ENCODE measurements at places on chromosomes 4 and X. TPM values are rescaled to one million over a fixed set of nuclear protein-coding genes. Genes with fewer than 3 reads are reported as not detected.

TMEM255A gene
- total RNA-seq, result 1.1 TPM

TBX22 gene
- total RNA-seq, result not detected

ZNF157 gene
- total RNA-seq, result 1.00 TPM

SSX1 gene
- total RNA-seq, result not detected

- no peak for DNase-seq
These were observed 288.6 kb upstream of the NR3C2 start for GRCh38 chr4:148730766-148731165.

DNA sequence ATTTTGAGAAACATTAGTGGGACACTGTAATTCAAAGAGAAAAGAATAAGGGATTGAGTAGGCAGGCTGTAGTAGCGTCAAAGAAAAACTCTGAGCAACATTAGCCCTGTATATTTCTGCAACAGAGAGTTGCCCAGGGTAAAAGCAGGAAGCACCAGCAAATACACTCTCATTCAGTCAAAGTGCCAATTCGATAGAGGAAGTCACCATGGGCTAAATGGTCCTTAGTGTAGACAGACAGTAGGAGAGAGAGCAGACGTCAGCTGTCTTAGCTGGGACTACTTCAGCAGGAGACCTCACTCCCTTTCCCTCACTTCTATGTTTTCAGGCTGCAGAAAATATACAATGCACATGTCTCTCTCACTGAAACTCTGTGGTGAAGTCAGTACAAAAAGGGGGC, 2073.8 kb upstream of the TENM3 start:
- no peak for DNase-seq

GRCh38 chrX:110251526-110251925, 66.4 kb downstream of the AMMECR1 start:
- DNase-seq, result no peak

- no peak for DNase-seq
These were observed 255.8 kb upstream of the ZFP42 start for GRCh38 chr4:187739771-187740170.

GRCh38 chrX:111006116-111006515, 89.9 kb upstream of the PAK3 start:
- DNase-seq, result no peak

GRCh38 chr4:10066670-10067651, 45.7 kb upstream of the SLC2A9 start:
- no peak for DNase-seq

GRCh38 chr4:177057186-177057585, 252.5 kb upstream of the NEIL3 start:
- DNase-seq, result no peak

DNA sequence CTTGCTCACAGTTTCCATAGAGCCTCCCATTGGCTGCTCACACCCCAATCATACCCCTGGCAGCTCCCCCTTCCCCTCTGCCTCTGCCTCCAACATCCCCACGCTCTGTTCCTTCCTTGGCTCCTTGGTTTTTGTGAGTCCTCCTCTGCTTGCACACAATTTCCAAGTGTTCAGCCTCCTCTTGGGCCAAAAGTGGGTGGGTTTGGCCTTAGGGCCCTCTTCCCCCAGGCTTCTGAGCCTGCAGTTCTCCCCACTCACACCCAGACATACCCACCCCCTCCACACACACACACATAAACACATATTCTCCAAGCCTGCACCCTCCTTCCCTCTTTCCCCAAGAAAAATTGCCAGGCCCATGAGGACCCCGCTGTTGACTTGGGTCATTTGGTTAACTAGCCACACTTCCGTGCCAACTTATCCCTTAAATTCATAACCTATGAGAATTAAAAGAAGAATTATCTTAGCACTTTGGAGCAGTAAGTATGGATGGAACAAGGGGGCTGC, 4.5 kb downstream of the APLN start:
- DNase-seq, result no peak

GRCh38 chr4:83993774-83994173, 457.9 kb downstream of the GPAT3 start:
- no peak for DNase-seq

DNA sequence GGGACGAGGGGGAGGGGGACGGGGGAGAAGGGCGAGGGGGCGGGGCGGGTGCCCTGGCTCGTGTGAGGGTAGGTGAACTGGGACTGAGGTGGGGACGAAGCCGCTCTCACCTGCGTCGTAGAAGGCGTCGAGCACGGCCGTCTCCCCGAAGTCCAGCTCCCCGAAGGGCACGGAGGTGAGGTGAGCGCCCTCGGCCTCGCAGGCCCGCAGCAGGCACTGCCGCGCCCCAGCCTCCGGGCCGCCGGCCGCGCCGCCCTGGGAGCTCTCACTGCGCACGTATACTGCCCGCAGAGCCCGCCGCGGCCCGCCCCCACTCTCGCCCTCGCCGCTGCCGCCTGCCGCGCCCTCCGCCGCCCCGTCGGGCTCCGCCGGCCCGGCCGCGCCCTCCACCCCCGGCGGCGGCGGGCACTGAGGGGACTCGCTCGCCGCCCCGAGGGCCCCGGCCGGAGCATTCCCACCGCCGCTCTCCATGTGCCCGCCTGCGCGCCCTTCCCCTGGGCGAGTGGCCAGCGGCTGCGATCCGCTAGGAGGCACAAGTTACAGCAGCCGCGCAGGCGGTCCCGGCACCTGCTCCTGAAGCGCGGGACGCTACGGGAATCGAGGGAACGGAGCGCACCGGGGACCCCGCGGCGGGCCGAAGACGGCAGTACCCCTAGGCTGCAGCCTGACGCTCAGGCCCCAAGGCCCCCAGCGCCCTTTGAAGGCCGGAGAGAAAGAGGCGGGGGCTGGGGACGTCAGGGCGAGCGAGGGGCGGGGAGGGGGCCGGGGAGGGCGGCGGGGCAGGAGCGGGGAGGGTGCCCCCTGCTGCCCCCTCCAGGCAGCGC, at the start of gene MAP3K15:
MAP3K15 (minus strand) TSS at position 718 of the 824 bp plus-strand sequence; CDS start at position 471, 247 bp downstream.
- peak; percentile 4 for DNase-seq

DNA sequence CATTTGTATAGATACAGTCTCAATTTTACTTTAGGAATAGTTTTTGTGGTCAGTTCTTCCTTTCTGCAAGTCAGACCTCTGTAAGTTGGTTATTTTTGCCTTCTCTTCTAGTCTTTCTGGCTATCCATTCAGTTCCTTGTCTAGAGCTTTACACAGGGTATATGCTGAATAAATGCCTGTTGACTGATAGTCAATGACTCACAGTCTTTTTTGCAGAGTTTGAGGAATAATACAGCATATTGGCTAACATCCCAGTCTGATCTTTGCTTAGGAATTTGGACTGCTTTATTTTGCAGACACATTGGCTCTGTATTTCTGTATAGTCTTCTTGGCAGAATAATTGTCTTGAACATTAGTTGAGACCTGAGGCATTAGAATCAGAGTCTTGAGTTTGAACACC, 132.4 kb downstream of the MAGEC1 start:
- no peak for DNase-seq

DNA sequence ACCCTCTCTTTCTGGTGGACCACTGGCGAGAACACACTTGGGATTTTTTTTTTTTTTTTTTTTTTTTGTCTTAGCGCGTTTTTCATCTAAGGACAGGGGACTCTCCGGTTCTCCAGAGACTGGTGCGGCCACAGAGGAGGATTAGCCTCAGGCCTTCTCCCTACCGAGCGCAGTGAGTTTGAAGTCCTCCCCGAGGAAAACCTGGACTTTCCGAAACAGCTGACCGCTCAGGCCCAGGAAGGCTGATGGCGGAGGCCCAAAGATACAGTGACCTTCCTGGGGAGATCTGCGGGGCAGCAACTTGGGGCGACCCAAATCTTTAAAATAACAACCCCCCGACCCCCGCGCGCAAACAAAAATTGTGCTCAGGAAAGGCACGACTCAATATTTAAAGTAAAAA, 9.2 kb downstream of the NKX3-2 start:
- DNase-seq, result no peak

DNA sequence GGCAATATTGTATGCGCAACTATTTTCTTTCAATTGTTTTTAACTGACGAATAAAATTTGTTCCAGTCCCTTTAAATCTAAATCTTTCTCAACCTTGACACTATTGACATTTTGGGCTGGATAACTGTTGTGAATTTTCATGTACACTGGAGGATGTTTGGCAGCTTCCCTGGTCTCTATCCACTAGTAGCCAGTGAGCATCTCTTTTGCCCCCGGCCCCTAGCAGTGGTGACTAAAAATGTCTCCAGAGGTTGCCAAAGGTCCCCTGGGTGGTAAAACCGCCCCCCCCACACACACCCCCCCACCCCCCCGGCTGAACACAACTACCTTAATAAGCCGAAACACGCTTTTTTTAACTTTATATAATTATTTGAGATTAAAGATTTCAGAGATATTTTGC, 514 bp downstream of the FANCB start:
- DNase-seq, result no peak

DNA sequence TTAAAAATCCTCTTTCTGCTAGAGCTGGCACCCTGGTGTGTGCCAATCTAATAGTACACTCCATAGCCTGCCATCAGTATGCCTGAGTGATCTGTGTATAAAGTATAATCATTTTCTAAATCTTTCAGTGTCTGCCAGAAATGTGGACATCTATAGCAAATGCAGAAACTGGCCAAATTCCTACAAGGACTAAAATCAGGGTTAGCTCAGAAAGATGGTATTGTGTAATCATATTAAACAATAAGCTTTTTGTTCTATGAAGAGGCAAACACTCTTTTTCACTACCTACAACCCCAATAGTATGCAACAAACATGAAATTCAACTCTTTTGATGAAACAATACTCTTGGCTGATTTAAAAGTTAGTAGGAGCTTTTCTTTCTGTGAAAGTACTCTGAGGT, 7.7 kb upstream of the TXLNG start:
- no peak for DNase-seq

- DNase-seq, result no peak
These were observed 733 bp upstream of the NAA15 start for GRCh38 chr4:139300431-139301112.

DNA sequence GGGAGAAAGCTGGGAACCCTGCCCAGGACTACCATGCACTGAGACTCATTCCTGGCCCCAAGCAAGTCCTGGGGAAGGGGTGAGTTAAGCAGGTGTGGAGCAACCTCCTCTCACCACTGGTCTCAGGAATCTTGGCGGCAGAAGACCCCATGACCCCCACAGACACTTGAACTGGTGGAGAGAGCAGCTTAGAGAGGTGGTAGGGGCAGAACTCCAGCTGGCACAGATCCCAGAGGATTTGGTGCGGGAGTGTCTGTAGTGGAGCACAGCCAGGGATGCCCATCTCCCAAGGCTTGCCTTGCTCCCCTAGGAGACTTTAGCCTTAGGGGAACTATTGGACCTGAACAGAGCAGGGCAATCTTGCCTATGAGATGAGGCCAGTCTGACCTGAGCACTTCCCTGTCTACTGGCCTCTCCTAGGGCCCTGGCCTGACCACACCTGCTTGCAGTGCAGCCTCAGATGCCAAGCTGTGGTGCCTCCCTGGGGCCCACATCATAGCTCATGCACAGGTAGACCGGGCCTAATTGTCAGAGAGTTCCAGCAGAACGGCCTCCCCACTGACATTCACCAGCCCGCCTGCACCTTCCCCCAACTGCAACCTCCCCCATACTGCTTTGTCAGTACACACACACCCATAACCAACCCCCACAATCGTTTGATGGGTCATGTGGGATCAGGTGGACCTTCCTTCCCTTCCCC, 78.0 kb downstream of the NAA11 start:
- DNase-seq, result no peak

DNA sequence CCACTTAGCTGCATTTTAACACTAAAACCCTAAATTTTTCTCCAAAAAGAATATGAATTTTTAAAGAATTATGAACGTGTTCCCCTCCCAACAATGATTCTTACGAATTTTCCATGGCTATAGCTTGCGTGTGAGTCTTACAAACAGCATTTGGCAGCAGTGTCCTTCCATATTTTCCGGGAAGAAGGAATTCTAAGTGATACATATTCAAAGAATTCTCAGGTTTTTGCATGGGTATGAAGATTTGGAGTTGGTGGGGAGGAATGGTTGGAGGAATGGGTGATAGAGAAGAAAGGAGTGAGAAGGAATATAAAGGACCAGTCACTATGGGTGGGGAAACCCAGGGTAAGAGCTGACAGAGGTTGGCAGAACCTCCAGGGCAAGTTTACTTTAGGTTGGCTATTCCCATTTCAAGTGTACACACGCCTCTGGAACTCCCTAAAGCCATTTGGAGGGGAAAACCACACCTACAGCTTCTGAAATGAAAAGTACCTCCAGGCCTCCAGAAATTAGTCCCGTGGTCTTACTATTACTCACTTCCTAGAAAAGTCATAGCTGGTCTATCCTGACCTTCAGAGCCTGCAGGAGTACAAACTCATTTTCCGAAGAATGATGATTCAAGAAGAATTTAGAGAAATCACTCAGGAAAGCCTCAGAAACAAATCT, 420.8 kb upstream of the DIPK2B start:
- DNase-seq, result no peak

GRCh38 chr4:88411491-88412096, 32.9 kb downstream of the HERC6 start:
- DNase-seq, result no peak

DNA sequence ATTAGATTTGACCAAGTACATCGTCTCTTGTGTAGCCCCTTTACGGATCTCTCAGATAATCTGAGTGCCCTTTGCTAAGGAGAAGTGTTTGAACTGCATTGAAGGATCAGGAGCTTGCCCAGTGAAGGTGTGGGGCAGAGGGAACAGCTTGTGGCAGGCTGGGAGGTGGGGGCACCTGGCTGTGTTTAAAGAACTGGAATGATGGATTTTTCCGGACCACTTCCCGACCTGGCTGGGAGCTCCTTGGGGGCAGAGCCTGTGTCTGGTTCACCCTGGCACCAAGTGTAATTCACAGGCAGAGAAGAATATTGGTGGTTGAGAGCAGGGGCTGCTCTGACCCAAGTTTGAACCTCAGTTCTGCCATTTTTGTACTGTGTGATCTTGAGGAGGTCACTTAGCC, 18.5 kb downstream of the TBC1D14 start:
- DNase-seq, result no peak

DNA sequence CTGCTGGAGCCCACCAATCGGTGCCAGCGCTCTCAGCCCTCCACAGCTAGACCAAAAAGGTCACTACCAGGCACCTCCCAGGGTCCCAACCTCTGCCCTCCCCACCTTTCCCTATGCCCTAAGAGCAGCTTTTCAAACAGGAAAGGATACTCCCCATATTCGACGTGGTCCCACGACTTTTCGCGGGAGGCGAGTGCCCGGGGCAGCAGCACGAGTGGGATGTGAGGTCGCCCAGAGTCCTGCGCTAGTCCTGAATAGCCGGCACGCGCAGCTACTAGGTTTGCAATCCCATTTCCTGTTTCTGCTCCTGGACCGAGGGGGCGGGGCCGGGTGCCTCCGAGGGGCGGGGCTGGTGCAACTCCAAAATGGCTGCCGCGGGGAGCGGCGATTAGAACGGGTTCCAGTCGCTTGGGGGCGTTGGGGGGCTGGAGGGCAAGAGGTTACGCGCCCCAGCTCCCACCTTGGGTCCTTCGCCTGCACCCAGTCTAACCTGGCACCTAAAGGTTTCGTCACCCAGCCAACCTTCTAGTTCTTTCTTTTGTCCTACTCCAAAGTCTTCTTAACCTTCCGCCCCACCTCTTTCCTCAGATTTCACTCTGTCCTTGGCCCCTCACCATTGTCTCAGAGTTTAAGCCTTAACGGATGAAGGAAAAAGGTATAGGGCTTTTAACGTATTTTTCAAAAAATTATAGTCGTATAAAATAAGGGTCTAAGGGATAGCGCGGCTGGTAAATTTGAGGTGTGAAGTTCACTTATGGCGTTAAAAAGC, 85.0 kb upstream of the TENT5D start:
- DNase-seq, result no peak

GRCh38 chrX:97369947-97370346, 486.2 kb downstream of the RPA4 start:
- DNase-seq, result no peak
